ENCODE measurements at places on chromosomes 7 and 10. TPM values are rescaled to one million over a fixed set of nuclear protein-coding genes. Genes with fewer than 3 reads are reported as not detected.

Gene ANKRD30A
- total RNA-seq = not detected

DNA sequence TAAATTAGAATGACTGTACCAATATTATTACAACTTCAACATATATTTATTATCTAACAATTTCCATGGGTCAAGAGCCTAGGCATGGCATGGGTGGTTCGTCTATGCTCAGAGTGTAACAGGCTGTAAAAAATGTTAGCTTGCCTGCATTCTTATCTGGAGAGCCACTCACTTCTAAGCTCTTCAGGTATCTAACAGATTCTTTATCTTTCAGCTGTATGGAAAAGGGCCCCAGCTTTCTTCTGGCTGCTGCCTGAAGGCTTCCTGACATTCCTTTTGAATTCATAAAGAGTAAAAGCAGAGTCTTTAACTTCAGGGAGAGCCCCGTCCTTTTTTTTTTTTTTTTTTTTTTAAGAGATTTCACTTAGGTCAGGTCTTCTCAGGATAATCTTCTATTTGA lies 648.8 kb downstream of the NXPH1 start:
- no peaks in the 10 kb centered on the region for H3K4me1 ChIP-seq
- H3K27ac ChIP-seq = no peak overlapping the region

DNA sequence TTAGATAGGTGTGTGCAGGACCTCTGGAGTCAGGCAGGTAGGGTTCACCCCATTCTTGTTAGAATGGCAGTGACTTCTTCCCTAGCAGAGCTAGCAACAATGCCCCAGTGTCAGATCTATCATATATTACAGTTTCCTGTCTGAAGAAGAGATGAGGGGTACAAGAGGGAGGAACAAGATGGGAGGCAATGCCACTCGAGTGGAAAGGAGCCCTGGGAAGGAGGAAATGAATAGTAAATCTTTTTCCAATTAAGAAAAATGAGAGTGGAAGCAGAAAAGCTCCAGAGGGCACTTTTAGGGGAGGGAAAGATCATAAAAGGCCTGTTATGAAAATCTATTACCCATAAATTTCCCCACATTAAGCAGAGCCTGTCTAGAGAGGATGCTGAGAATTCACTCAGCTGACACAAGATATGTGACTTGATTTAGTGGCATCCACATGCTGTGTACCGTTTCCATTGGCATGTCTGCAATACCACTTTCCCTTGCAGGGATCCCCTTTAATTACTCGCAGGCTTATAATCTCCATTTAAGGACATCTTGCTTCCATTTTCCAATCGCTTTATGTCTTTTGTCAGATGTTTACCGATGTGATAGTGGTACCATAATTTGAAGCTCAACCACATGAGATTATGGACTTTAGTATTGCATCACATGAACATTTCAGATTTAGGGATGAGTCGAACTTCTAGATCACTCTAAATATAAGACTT lies 70.0 kb upstream of the AGBL3 start:
- no peaks in the 10 kb centered on the region for H3K27me3 ChIP-seq
- no peak overlapping the region for H3K4me3 ChIP-seq

Gene STEAP1
- not detected for total RNA-seq

DNA sequence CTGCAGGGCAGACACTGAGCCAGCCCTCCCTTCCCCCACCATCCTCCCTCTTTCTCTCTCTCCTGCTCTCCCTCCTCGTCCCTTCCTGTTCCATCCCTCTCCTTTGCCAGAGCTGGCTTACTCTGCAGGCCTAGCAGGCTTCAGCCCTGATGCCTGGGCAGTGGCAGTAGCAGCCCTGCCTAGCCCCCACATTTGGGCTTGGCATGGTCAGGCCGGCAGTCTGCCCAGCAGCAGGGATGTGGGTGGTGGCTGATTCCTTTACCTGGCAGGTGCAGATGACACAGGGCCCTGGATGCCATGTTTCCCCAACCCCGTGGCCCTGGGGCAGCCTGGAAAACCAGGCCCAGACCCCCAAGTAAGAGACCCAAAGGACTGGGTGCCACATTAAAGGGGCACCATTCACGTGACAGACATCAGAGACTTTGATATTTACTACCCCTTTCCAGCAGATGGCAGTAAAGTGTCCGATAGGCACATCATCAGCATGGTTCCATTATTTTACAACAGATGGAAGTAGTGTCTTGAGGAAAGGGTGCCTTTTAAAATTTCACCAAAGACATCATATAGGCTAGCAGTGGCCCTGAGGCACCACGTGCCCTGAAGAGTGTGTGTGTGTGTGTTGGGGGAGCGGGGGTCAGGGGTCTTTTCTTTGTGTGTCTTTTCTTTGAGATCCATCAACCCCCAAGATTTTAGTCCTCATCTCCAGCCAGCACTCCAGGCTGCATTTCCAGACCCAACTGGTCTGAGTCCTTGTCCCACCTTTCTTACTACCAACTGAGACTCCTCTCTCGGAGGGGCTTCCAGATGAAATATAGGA lies 5.9 kb downstream of the KCP start:
- H3K4me3 ChIP-seq = no peak overlapping the region
- no peaks in the 10 kb centered on the region for H3K36me3 ChIP-seq
- H3K4me1 ChIP-seq = peaks cover 3% of the 10 kb centered on the region

GRCh38 chr10:122126763-122127659 lies 138.0 kb downstream of the TACC2 start:
- no peaks in the 10 kb centered on the region for H3K36me3 ChIP-seq
- no peak for DNase-seq
- no peak overlapping the region for H3K27ac ChIP-seq
- no peak overlapping the region for H3K4me3 ChIP-seq
- no peaks in the 10 kb centered on the region for H3K27me3 ChIP-seq

Gene TMEM225B
- 1.2 TPM for total RNA-seq

DNA sequence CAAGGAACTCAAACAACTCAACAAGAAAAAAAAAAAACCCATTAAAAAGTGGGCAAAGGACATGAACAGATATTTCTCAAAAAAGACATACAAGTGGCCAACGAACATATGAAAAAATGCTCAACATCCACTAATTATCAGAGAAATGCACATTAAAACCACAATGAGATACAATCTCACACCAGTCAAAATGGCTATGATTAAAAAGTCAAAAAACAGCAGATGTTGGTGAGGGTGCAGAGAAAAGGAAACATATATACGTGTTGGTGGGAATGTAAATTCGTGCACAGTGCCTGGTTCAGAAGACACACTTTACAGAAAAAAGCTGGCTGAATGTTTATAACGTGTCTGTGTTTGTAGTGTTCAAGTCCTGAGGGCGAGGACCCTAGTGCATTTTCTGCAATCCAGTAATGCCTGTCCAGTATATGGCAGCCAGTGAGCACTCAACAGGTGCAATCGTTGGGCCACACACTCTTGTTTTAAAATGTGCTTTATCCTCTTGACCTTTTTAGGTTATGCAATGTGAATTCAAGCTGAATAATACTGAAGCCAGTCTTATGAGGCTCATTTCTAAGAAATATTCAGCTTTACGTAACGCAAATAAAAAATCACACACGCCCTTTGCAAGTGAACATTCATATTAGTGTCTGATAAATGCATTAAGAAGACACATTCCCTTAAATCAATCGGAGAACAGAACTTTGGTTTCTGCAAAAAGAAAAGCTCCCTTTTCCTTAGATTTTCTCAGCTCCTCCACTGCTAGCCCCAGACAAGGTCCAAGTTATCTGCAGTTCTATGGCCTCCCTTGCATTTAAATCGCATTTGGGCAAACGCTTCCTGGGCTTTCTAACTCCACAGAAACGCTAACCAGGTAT lies 813 bp upstream of the MTURN start:
- peaks cover 9% of the 10 kb centered on the region for H3K4me1 ChIP-seq
- peak overlapping the region; percentile 82 for H3K4me3 ChIP-seq
- peaks cover 34% of the 10 kb centered on the region for H3K27me3 ChIP-seq
- no peak for DNase-seq

Gene PLOD3
- total RNA-seq = 48.9 TPM

DNA sequence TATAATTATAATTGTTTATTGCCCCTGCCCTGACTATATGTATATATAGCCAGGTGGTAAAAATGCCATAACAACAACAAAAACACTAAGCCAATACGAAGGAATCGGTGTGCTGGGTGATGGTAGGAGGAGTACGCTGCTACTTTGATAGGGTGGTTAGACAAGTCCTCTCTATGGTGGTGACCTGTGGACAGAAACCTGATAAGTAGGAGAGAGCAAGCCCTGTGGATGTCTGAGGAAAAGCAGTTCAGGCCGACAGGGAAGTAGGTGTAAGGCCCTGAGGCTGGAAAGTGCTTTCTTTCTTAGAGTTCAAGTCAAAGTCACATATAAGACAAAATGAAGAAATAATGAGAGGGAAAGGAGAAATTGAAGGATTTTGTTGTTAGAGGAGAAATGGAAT lies 823.8 kb upstream of the CELF2 start:
- DNase-seq = no peak
- H3K4me1 ChIP-seq = no peaks in the 10 kb centered on the region
- H3K27me3 ChIP-seq = no peaks in the 10 kb centered on the region
- no peaks in the 10 kb centered on the region for H3K36me3 ChIP-seq
- H3K4me3 ChIP-seq = no peak overlapping the region
- no peak overlapping the region for H3K27ac ChIP-seq

DNA sequence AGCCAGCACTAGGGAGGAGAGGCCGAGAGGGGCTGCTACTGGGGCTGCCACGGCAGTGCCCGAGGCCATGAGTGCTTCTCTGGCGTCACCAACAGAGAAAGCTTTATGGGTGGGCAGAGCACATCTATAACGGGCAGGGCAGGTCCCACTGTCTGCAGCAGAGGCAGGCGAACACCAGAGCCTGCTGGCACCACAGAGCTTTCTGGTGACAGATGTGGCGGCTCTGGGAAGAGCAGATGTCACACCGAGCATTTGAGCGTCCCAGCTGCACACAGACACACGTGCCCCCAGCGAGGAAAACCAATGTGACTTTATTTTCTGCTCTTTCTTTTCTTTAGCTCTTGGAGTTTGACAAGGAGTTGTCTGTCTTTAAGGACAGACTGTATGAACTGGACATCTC lies 20.5 kb downstream of the NKX6-2 start:
- H3K36me3 ChIP-seq = peaks cover 9% of the 10 kb centered on the region
- H3K4me3 ChIP-seq = no peak overlapping the region
- no peak overlapping the region for H3K27ac ChIP-seq
- DNase-seq = no peak

DNA sequence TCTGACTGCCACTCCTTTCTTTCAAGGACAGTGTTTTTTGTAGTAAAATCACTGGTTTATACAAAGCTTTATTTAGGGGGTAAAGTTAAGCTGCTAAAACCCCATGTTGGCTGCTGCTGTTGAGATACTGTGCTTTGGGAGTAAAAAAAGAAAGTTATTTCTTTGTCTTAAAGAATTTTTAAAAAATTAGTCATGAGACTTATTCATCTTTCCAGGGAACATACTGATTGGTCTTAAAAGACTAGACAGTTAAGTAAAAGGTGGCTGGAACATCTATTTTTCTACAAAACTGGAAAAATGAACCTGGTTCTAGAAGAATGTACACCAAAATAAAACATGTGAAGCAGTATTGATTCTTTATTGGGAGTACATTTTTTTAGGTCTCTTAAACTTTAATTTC lies 20.6 kb downstream of the BBIP1 start:
- peaks cover 24% of the 10 kb centered on the region for H3K4me1 ChIP-seq
- peaks cover 50% of the 10 kb centered on the region for H3K36me3 ChIP-seq
- no peaks in the 10 kb centered on the region for H3K27me3 ChIP-seq
- DNase-seq = no peak
- H3K27ac ChIP-seq = no peak overlapping the region
- no peak overlapping the region for H3K4me3 ChIP-seq

GRCh38 chr7:28207486-28208158 lies 27.0 kb upstream of the JAZF1 start:
- peak overlapping the region; percentile 11 for H3K4me3 ChIP-seq
- no peak for DNase-seq
- H3K27ac ChIP-seq = peak overlapping the region; percentile 13

Gene HHEX
- 0.37 TPM for total RNA-seq

Data from activated naive CD8-positive, alpha-beta T cell treated with anti-CD3 and anti-CD28 coated beads, Interleukin-2, amount 10 ng/mL, durations not matched to agents 7 days and 5 days (primary cell).